ENCODE measurements at places on chromosomes 13 and 19.

- no peak for DNase-seq
Observed at GRCh38 chr13:93672996-93673395, 446.4 kb downstream of the GPC6 start.

DNA sequence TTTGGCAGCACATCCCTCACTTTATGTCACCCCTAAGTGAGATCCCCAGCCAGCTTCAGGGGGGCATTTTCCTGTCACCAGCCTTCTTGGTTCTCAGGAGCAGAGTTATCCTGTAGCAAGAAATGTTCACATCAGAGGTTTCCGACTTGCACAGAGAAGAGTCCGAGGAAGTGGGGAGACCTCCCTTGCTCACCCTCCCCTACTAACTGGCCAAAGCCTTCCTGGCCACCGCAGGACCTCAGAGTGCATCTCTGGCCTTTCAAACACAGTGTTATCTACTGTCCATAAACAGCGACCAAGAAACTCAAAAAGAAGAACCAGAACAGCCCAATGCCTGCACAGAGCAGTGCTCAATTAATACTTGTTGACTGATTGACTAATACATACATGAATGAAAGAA is 134.4 kb downstream of the USP12 start:
- DNase-seq, result no peak

- DNase-seq, result peak; percentile 13
Observed at GRCh38 chr19:41226053-41226873, 7.2 kb downstream of the AXL start.

DNA sequence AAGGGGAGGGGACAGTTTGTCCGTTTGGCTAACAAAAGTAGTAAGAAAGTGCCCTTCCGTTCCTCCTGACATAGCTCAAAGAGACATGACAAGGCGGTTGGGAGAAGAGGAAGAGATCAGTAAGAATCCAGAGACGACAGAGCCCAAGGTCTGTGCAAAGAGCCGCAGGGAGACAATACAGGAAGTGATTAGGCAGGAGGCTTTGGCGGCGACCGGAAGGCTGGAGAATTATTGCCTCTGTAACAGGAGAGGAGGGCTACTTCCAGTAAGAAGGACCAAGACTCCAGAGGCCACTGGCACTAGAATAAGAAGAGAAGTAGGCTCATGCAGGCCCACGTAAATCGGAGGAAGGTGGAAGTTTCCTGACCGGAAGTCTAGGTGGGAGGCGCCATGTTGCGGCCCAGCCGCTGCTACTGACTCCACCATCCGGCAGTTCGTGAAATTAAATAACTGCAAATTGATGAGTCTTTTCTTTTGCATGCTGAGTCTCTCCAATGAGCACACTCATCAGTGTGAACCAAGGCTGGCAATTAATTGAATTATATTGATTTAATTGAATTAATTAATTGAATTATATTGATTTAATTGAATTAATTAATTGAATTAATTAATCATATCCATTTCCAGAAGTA is 9.9 kb downstream of the RFX2 start:
- no peak for DNase-seq

GRCh38 chr19:19661675-19662251 is 1.7 kb downstream of the ATP13A1 start:
- DNase-seq, result no peak

DNA sequence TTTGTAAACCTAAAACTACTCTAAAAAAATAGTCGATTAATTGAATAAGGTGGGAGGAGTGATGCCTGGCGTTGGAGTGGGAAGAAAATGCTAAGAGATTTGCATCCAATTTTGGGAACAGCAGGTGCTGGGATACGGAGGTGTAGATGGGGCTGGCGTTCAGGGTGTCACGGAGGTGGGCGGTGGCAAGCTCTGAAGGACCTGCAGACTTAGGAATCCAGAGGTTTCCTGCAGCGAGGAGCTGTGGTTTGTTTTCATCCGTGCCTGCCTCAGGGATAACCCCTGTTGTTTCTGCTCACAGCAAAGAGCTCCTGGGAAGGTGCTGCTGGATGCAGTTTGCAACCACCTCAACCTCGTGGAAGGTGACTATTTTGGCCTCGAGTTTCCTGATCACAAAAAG is 166.4 kb upstream of the RNF113B start:
- DNase-seq, result no peak

DNA sequence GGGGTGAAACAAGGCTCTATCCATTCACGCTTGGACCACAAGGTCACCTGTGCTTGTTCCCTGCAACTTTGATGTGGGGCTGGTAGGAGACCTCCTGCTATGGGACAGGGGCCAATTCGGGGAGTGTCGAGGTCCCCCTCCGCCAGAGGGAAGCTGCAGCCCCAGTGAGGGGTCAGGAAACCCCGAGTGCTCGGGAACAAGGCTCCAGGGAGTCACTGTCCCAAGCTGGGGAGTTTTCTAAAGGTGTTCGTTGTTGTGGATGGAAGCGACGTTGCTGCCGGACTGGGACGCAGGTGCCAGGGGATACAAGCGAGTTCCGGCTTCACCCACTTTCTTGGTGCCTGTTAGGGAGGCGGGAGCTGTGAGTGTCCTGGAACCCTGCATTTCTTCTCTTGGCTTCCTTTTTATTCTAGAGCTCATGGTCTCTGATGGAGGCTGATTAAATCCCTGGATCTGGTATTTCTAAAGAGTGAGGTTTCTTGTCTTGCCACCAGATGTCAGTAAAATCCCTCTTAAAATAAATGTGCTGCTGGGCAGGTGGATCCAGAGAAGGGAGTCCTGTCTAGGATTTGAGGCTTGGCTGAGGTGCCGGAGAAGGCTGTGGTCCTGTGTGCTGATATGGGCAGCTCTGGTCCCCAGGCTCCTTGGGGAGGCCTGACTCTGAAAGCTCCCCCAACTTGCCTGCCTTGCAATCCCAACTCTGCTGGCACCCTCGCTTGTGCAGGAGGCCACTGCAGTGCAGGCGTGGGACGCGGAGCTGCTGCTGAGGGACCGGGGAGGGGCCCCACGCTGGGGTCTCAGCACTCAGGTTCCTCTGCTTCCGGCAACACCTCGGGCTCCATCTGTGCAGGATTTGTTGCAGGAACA is 153.9 kb downstream of the TEX29 start:
- DNase-seq, result no peak
